Activated naive CD8-positive, alpha-beta T cell treated with anti-CD3 and anti-CD28 coated beads, Interleukin-2, amount 10 ng/mL, durations not matched to agents 7 days and 5 days (primary cell): ENCODE measurements at places on chromosomes 13 and 19. TPM values are rescaled to one million over a fixed set of nuclear protein-coding genes. Genes with fewer than 3 reads are reported as not detected.
A peak's percentile ranks its signal among the peaks of the same experiment; 100 is the strongest.

DNA sequence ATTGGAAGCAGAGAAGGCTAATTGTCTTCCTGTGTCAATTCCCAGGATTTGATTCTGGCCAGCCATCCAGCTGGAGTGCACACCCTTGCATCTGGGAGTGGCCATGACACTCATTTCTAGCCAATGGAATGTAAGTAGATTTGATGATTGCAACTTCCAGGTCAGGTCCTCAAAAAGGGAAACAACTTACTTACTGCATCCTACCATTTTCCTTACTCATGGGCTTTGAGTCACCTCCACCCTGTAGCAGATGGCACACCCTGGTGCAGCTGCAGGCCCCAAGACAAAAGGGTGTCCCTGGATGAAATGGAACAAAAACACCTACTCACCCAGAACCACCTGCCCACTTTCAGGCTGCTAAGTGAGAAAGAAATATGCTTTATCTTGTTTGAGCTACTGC lies 27.3 kb upstream of the MPHOSPH8 start:
- DNase-seq = no peak

DNA sequence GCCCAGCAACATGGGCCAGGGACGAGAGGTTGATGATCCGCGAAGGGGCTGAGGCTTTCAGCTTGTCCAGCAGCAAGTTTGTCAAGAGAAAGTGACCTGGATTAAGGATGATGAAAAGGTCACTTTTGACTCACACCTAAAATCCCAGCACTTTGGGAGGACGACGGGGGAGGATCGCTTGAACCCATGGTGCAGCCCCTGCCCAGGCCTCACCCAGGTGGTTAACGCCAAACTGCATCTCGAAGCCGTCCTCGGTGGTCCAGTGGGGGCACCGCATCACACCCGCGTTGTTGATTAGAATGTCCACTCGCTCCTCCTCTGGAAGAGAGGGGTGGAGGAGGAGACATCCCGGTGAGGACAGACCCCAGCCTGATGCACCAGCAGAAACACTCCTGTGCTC lies 10.4 kb upstream of the GP6 start:
- DNase-seq = no peak

DNA sequence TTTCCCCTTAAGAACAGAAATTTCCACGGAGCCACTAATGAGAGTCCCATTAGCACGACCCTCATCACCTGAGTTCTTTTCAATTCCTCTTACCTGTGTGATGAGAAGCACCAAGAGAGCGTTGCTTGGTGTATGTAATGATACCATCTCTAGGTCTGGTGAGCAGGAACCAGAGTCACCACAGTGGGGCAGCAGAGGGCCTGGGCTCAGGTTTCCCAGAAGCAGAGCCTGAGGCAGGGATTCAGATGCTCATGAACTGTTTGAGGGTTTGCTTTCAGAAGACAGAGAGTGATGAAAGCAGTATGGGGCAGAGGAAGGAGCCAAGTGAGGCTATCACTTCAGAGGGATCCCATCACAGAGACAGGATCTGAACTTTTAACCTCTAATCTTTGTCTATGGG lies 3.1 kb upstream of the PTPRH start:
- no peak for DNase-seq

Gene FCGBP
- 14.0 TPM for total RNA-seq

GRCh38 chr19:17338433-17339078 lies 1.2 kb downstream of the GTPBP3 start:
- no peak for DNase-seq

DNA sequence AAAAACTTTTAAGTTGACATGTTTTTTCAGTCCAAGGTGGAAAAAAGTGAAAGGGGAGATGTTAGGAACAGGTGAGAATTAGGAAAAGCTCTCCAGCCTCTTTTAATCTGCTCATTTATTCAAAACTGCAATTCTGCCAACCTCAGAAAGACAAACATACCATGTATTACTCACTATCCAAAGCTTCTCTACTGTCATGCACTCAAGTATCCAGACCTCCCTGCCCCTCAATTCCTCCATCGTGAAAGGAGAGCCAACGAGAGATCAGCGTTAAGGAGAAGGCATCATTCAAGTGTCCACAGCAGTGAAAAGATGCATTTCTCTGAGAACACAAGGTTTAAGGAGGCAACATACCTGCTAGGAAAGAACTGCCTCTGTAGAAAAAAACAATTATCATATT lies 24.5 kb downstream of the DIAPH3 start:
- no peak for DNase-seq

DNA sequence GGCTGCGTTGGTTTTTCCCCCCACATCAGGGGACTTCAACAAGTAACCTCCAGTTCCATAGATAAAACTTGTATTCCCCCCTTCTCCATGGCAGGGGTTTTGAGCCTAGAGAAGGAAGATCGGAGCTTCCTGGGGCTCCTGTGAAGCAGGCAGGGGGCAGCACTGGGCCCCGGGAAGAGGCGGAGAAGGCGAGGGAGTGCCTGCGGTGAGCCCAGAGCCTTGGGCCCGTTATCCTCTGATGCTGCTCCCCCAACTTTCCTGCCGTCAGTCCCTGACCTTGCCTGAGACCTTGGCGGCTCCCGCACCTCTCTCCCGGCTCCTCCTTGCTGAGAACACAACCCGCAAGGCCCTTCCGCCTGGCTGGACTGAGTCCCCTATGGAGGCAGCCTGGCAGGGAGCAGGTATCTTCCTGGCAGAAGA lies 2.5 kb downstream of the LIPE start:
- no peak for DNase-seq

DNA sequence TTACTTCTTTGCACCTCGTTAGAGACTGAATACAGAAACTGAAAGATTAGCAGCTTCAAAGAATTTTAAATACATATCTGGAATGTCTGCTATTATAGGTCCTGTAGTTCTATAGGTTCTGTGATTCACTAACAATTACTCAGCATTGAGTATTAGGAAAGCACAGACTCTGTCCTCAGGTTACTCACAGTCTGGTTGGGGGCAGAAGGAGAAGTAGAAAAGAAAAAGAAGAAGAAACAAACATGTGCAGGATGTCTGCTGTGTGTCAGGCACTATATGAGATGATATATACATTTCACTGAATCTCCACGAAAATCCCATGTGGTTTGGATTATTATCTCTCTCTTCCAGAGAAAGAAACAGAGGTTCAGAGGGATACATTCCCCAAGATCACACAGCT lies 40.1 kb downstream of the SERTM1 start:
- no peak for DNase-seq

DNA sequence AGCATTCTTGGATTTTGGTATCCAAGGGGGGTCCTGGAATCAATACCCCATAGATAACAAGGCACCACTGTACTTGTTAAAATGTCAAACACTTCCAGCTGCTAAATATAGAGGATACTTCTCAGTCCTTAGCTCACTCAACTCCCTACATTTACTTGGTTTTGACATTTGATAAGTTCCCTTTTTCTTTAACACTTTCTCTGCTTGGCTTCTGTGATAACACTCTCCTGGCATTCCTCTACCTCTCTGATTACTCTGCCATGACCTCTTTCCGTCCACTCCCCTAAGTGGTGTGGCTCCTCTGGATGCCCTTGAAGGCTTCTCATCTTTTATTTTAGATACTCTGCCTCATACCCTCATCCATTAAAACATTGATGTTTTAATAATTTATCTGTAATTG lies 65.2 kb downstream of the MICU2 start:
- no peak for DNase-seq

DNA sequence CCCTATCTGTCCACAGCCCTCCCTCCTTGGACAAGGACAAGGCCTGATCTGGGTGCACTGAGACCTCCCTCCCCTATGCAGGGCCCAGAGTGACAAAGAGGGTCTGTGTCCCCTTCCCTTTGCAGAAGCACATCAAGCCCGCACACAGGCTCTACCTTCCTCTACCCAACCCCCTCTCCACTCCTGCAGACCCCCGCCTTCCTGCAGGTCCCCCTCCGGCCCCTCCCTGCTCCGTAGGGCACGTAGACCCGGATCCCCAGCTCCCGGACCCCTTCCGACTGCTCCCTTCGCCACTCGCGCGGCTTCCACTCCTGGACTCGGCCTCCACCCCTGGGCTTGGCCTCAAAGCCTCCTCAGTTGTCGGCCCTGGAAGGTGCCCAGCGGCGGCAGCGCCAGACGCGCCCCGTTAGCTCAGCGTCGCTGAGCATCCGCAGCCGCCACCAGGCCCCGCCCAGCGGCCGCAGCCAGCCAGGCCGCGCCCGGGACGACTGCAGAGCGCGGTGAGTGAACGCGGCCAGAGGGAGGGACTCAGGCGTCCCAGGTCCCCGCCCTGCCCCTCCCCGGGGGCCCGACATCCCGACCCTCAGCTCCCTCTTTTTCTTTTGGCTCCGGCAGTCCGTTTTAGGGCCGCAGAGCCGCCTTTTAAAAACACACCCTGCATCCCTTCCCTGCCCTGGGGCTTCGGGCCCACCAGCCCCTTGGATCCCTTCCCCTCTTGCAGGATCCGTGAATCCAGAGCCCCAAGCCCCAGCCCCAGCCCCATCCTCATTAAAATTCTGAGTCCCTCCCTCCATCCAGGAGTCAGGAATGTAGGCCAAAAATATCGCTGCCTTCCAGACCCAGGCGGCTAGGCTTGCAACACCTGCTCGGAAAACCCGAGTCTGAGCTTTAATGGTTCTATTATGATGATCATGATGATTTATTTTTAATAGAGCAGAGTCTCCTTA lies 1.5 kb upstream of the MYADM start:
- peak; percentile 85 for DNase-seq

DNA sequence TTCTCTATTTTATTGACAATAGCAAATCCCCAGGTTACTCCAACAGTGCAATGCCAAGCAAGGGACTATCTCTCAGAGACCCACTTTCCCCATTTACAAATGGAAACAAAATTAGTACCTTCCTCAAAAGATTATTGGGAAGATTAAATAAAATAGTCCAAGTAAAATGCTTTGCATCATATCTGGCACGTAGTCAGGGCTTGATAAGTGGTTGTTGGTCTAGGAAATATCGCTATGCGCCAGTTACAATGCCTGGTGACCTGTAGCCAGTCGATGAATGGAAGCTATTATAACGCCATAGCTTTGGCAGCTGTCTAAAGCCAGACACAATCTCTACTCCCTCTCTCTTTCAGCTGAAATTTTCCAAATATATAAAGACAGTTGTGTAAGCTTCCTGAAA lies 220.3 kb downstream of the RAP2A start:
- no peak for DNase-seq

DNA sequence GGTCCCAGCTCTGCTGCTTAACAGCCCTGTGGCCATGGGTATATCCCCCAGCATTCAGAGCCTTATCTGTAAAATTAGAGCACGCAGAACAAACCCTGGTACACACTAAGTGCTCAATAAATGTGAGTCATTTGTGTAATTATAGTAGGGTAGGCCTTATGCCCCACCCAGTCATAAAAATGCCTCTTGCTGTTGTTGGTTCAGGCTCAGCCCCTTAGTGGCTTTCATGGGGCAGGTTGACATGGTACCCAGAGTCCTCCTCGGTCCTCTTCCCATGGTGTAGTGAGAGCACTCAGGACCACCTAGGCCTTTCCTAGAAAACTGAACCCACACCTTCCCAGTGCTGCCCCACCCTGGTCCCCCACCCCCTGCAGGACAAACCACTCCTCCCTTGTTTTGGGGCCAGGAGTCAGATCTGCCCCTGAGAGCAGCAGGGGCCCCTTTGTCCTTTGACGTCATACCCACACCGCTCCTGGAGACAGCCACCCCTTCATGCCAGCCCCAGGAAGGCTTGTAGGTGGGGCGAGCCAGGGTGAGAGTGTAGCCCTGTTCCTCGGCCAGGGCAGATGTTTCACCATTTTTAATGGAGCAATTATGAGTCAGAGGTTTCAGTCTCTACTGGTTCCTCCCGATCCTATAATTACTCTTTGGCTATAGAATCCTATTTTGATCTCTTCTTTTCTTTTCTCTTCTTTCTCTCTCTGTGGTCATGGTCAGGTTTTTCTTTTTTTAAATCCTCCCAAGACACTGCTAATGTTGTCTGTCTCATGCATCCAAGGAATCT lies 36.8 kb downstream of the ACTN4 start:
- no peak for DNase-seq

- DNase-seq = no peak
Measured at GRCh38 chr13:106525865-106526264, 9.6 kb downstream of the EFNB2 start.

- DNase-seq = no peak
Measured at GRCh38 chr13:67133476-67133875, 96.7 kb downstream of the PCDH9 start.

DNA sequence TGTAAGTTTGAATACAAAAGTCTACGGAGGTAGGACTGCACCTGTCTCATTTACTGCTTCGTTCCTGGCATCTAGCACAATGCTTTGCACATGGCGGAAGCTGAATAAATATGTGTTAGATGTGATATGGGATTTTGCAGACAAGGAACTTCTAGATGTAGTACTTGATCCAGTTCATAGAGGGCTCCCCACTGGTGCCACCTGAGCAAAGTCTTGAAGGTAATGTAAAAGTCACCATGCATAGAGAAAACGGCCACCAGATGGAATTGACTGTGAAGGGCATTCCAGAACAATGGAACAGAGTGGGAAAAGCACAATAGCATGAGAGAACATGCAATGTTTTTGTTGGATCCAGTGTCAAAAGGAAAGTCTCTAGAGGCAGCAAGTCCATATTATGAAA lies 209.3 kb downstream of the HS6ST3 start:
- DNase-seq = no peak
